ENCODE measurements at places on chromosomes 7 and 10.

- H3K27ac ChIP-seq, result no peak overlapping the region
- no peak overlapping the region for H3K4me3 ChIP-seq
- no peaks in the 10 kb centered on the region for H3K4me1 ChIP-seq
Observed at GRCh38 chr7:146656988-146657387, 540.4 kb downstream of the CNTNAP2 start.

- no peaks in the 10 kb centered on the region for H3K27me3 ChIP-seq
- peaks cover 11% of the 10 kb centered on the region for H3K4me1 ChIP-seq
- no peak overlapping the region for H3K4me3 ChIP-seq
- H3K36me3 ChIP-seq, result peaks cover 60% of the 10 kb centered on the region
Observed at GRCh38 chr10:132648851-132649528, 111.4 kb downstream of the INPP5A start.

GRCh38 chr7:91425149-91425548 is 160.9 kb downstream of the FZD1 start:
- H3K36me3 ChIP-seq, result no peaks in the 10 kb centered on the region
- no peak overlapping the region for H3K4me3 ChIP-seq
- no peak for DNase-seq
- no peaks in the 10 kb centered on the region for H3K27me3 ChIP-seq

GRCh38 chr10:67107670-67108069 is 181.8 kb downstream of the LRRTM3 start:
- H3K27ac ChIP-seq, result no peak overlapping the region
- H3K4me3 ChIP-seq, result no peak overlapping the region
- DNase-seq, result no peak
- H3K27me3 ChIP-seq, result no peaks in the 10 kb centered on the region
- no peaks in the 10 kb centered on the region for H3K4me1 ChIP-seq

GRCh38 chr7:103989785-103990767 is 618 bp upstream of the RELN start:
- peaks cover 14% of the 10 kb centered on the region for H3K4me1 ChIP-seq
- no peak for DNase-seq
- H3K36me3 ChIP-seq, result no peaks in the 10 kb centered on the region
- H3K27me3 ChIP-seq, result no peaks in the 10 kb centered on the region
- H3K27ac ChIP-seq, result no peak overlapping the region

DNA sequence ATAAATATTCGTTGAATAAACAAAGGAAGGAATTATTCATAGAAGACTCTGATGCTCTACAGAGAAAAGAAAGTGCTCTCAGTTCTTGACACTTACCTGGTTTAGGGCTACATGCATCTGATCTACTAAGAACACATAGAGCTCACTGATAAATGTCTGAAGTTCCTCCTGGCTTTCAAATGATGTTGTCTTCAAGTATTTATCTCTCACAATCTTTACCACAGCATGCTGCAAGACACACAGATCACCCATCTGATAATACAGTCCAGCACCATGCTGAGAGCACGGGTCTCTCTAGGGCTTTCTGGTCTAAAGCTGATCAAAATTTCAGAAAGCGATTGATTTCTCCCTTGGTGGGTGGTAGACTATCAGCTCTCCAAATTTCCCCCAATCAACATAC is 44.5 kb upstream of the MRPS16 start:
- no peaks in the 10 kb centered on the region for H3K4me1 ChIP-seq
- no peaks in the 10 kb centered on the region for H3K27me3 ChIP-seq
- no peak overlapping the region for H3K27ac ChIP-seq
- H3K4me3 ChIP-seq, result no peak overlapping the region
- DNase-seq, result no peak
- H3K36me3 ChIP-seq, result peaks cover 5% of the 10 kb centered on the region

- H3K27me3 ChIP-seq, result no peaks in the 10 kb centered on the region
- no peaks in the 10 kb centered on the region for H3K36me3 ChIP-seq
- DNase-seq, result no peak
- H3K4me3 ChIP-seq, result no peak overlapping the region
- H3K4me1 ChIP-seq, result no peaks in the 10 kb centered on the region
- no peak overlapping the region for H3K27ac ChIP-seq
Observed at GRCh38 chr10:28355376-28355775, 52.5 kb upstream of the MPP7 start.

DNA sequence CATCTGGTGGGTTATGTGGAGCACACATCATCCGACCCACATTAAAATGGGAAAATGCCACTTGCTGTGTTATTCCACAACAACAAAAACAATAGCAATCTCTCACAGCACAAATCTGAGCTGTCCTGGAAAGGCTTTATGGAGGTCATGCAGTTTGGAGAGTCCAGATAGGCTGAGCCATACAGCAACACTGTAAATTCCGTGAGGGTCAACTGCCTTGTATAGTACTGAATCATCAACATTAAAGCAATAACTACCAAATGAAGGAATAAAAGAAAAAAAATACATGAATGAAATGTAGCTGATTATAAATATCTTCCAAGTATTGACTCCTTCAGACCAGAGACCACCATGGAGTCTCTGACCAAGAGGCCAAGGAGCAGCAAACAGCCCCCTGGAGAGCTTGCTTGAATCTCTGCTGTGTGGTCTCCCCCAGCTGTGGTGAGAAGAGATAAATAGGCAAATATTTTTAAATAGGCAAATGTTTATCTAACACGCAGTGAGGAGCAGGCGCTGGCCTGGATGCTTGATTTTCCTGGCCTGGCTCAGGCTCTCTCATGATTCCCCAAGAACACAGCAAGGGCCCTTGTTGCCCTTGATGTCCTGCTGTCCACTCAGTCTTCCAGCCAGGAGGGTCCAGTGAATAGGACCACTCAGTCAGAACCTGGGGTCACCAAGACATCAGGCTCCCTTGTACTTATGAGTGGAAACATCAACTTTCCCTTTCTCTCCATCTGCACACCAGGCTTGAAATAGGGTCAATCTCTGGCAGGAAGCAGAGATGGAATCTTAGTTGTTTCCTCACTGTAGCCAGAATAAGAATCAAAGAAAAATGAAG is 1021.3 kb downstream of the XPNPEP1 start:
- DNase-seq, result no peak
- H3K27me3 ChIP-seq, result no peaks in the 10 kb centered on the region
- no peak overlapping the region for H3K4me3 ChIP-seq
- no peaks in the 10 kb centered on the region for H3K4me1 ChIP-seq
- H3K27ac ChIP-seq, result no peak overlapping the region

GRCh38 chr10:119335671-119336353 is 128.4 kb downstream of the GRK5 start:
- DNase-seq, result no peak
- no peaks in the 10 kb centered on the region for H3K27me3 ChIP-seq
- peaks cover 8% of the 10 kb centered on the region for H3K36me3 ChIP-seq
- peaks cover 27% of the 10 kb centered on the region for H3K4me1 ChIP-seq

- H3K4me1 ChIP-seq, result peaks cover 3% of the 10 kb centered on the region
- H3K27ac ChIP-seq, result no peak overlapping the region
- peaks cover 69% of the 10 kb centered on the region for H3K36me3 ChIP-seq
- DNase-seq, result no peak
Observed at GRCh38 chr7:42924223-42924838, 7.6 kb downstream of the PSMA2 start.

DNA sequence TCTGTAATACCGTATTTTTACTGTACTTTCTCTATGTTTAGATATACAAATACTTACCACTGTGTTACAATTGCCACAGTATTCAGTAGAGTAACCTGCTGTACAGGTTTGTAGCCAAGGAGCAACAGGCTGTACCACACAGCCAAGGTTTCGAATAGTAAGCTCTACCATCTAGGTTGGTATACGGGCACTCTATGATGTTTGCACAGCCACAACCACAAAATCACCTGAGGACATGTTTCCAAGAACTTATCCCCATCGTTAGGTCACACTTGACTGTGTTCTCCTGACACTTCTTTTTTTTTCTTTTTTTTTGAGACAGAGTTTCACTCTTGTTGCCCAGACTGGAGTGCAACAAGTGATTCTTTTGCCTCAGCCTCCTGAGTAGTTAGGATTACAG is 134.6 kb upstream of the TRIM24 start:
- no peaks in the 10 kb centered on the region for H3K36me3 ChIP-seq
- no peak overlapping the region for H3K27ac ChIP-seq
- no peak overlapping the region for H3K4me3 ChIP-seq
- no peaks in the 10 kb centered on the region for H3K4me1 ChIP-seq

- H3K27ac ChIP-seq, result no peak overlapping the region
- H3K36me3 ChIP-seq, result no peaks in the 10 kb centered on the region
- DNase-seq, result no peak
- H3K4me1 ChIP-seq, result no peaks in the 10 kb centered on the region
- no peaks in the 10 kb centered on the region for H3K27me3 ChIP-seq
Observed at GRCh38 chr7:41261080-41261479, 441.8 kb downstream of the INHBA start.

DNA sequence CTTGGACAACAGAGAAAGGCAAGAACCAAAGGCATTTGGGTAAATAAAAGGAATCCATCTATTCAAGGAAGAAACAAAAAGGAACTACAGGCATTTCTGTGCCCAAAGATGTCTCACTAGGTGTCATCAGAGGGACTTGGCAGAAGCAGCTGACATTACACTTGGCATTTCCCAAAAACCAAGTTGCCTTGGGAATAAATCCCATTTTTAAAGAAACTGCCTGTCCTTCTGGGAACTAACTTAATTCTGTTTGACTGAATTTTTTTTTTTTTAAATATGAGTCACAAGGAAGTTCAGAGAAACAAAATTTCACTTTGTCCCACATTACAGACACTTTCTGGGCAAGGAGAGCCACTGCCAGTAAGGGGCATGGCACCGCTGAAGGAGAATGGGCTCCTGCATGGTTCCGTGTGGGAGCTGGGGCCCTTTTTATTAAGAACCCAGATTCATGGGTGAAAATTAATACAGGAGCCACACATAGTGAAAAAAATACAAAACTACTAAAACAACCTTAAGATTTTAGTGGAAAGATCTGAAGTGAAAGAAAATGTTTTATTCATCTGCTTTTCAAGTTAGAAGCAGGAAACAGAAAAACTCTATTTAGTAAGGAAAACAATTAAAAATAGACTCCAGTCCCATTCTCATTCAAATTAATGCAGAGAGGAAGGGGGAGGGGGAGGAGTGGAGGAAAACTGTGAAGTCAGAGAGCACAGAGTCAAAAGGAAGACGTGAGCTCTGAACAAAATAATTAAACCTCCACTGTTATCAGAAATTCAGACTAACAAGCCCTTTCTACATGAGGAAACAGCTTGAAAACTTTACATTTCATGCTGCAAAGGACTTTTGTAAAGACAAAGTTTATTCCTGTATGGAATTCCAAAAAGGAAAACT is 118.4 kb upstream of the PDLIM1 start:
- H3K27me3 ChIP-seq, result no peaks in the 10 kb centered on the region
- peaks cover 40% of the 10 kb centered on the region for H3K36me3 ChIP-seq
- DNase-seq, result no peak
- H3K4me1 ChIP-seq, result peaks cover 75% of the 10 kb centered on the region
- H3K4me3 ChIP-seq, result no peak overlapping the region

DNA sequence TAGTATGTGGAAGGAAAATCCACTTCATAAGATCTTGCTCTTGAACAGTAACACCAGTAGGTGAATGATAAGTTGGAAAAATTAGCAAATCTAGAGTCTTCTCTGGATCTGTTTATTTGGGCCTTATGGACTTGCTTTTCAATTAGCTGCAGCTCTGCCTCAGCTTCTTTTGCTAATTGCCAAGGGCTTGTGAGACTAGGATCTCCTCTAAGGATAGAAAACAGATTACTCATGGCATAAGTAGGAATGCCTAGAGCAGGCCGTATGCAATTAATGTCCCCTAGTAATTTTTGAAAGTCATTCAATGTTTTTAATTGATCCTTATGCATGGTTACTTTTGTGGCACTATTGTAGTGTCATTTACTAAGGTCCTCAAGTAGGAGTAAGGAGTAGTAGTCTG is 36.5 kb upstream of the DDX50 start:
- H3K4me1 ChIP-seq, result no peaks in the 10 kb centered on the region
- H3K36me3 ChIP-seq, result no peaks in the 10 kb centered on the region
- H3K27ac ChIP-seq, result no peak overlapping the region
- H3K4me3 ChIP-seq, result no peak overlapping the region
- H3K27me3 ChIP-seq, result no peaks in the 10 kb centered on the region
- no peak for DNase-seq

DNA sequence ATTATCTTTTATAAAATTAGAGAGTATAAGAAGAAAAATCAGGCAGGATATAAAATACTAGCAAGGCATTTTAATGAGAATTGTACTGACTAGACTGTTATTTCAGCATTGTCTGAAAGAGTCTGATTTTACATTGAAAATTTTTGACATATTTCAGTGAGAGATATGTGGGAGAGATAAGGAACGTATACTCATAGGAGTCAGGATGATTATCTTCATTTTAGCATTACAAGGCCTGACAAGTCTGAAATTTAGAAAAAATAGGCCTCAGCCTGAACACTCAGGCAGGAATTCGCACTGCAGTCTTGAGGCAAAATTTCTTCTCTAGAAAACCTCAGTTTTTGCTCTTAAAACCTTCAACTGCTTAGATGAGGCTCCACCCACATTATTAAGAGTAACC is 386.0 kb downstream of the HGF start:
- no peaks in the 10 kb centered on the region for H3K36me3 ChIP-seq
- H3K27me3 ChIP-seq, result no peaks in the 10 kb centered on the region
- no peak for DNase-seq
- no peaks in the 10 kb centered on the region for H3K4me1 ChIP-seq
- H3K4me3 ChIP-seq, result no peak overlapping the region

- no peaks in the 10 kb centered on the region for H3K36me3 ChIP-seq
- no peaks in the 10 kb centered on the region for H3K27me3 ChIP-seq
- no peak for DNase-seq
- no peak overlapping the region for H3K27ac ChIP-seq
- no peak overlapping the region for H3K4me3 ChIP-seq
- H3K4me1 ChIP-seq, result no peaks in the 10 kb centered on the region
Observed at GRCh38 chr7:154564676-154565075, 438.2 kb downstream of the PAXIP1 start.

GRCh38 chr7:134636008-134636449 is 10.6 kb upstream of the BPGM start:
- H3K4me3 ChIP-seq, result no peak overlapping the region
- no peaks in the 10 kb centered on the region for H3K36me3 ChIP-seq
- DNase-seq, result no peak

DNA sequence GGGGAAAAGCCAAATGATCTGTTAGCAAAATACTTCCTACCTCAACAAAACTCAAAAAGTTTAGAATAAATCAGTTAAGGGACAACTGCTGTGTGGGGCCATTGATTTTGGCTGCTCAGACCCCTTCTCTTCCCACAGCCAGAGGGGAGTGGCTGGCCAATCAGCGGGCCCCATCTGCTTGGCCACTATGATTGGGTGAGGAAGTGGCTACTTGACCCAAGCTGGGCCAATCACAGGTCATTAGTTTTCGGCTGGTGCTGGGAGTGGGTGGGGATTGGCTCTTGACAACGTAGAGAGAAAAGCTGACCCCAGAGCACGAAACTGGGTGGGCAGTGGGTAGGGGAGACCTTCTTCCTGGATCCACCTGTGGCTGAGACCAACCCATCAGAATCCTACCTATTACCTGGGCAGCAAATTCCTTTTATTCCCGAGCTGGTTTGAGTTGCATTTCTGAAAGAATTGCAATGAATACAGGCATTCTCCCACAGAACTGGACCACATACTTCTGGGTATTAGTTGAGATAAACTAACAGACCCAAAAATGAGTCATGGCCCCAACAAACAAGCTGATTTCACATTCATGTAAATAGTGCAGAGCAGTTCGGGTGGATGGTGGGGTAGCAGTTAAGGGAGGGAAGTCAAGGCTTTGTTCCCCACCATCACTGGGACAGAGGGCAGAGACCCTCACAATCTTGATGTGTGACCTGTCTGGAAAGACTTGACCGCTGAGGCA is 35.6 kb upstream of the HMX3 start:
- peaks cover 25% of the 10 kb centered on the region for H3K27me3 ChIP-seq
- no peaks in the 10 kb centered on the region for H3K4me1 ChIP-seq
- no peak overlapping the region for H3K27ac ChIP-seq
- no peak overlapping the region for H3K4me3 ChIP-seq

GRCh38 chr7:52959336-52959735 is 76.1 kb upstream of the POM121L12 start:
- H3K4me3 ChIP-seq, result no peak overlapping the region
- H3K36me3 ChIP-seq, result no peaks in the 10 kb centered on the region
- H3K27ac ChIP-seq, result no peak overlapping the region
- no peaks in the 10 kb centered on the region for H3K27me3 ChIP-seq
- H3K4me1 ChIP-seq, result peaks cover 23% of the 10 kb centered on the region
- DNase-seq, result no peak

All from tibial artery (tissue), 4 donors.